Thymus (tissue), 14 donors: ENCODE measurements at places on chromosomes 1 and 21. TPM values are rescaled to one million over a fixed set of nuclear protein-coding genes. Genes with fewer than 3 reads are reported as not detected.
A peak's percentile ranks its signal among the peaks of the same experiment; 100 is the strongest.

KRTAP25-1 gene
- not detected for total RNA-seq

GRIK1 gene
- 0.05 TPM for total RNA-seq

WLS gene
- 9.9 TPM for total RNA-seq

KIAA1614 gene
- 0.94 TPM for total RNA-seq

OLIG2 gene
- 0.05 TPM for total RNA-seq

APCS gene
- total RNA-seq = 0.05 TPM

CAMK2N1 gene
- total RNA-seq = 0.42 TPM

- peak; percentile 43 for DNase-seq
Measured at GRCh38 chr1:33088119-33088906, 7.4 kb downstream of the AZIN2 start.

DNA sequence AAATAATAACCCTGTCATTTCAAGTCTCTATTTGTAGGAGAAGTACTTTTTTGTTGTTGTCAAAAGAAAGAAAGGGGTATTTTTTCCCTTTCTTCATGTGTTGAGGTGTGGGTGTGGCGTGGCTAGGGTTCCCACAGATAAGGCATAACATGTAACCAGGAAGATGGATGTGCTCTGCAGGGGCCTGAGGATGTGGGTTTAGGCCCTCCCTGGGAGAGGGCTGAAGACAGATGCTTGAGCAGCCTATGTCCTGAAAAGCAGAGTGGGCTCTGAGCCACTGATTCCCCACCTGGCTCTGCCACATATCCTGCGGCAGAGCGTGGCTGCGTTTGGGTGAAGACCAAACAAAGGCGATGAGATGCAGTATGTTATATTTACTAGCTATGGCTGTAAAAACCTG, 13.9 kb upstream of the ADAR start:
- DNase-seq = no peak

DNA sequence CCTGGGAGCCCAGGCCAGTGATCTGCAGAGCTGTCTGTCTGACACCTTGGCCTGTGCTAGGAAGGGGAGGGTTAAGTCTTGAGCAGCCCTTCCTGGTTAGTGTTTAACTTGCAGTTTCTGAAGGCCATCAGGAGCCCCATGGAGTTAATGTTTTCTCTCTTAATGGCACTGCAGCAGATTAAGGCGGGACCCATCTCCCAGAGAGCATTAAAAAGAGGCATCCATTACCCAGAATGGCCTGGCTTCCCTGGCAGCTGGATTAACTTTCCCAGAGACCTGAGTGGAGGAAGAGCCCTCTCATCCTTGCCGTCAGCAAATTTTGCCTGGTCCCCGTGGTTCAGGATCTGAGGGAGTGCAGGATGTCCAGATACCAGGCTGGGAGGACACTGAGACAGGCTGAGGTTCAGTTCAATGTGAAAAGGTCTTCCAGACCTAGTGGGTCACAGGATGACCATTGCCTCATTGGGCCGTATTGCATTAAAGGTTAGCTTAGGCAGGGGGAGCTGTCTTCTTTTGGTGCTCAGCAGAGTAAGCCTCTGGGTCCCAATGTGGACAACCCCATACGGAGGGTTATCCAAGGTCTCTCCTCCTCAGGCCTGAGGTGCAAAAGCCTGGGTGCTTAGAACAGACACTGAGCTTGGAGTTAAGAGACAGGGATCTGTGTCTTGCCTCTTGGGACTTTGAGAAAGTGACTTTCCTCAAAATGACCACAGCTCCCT, 522.6 kb downstream of the PTPRU start:
- no peak for DNase-seq

- DNase-seq = no peak
Measured at GRCh38 chr21:9760398-9761074, 760.8 kb upstream of the TPTE start.

GRCh38 chr1:82110366-82111254, 309.9 kb downstream of the ADGRL2 start:
- DNase-seq = no peak

DNA sequence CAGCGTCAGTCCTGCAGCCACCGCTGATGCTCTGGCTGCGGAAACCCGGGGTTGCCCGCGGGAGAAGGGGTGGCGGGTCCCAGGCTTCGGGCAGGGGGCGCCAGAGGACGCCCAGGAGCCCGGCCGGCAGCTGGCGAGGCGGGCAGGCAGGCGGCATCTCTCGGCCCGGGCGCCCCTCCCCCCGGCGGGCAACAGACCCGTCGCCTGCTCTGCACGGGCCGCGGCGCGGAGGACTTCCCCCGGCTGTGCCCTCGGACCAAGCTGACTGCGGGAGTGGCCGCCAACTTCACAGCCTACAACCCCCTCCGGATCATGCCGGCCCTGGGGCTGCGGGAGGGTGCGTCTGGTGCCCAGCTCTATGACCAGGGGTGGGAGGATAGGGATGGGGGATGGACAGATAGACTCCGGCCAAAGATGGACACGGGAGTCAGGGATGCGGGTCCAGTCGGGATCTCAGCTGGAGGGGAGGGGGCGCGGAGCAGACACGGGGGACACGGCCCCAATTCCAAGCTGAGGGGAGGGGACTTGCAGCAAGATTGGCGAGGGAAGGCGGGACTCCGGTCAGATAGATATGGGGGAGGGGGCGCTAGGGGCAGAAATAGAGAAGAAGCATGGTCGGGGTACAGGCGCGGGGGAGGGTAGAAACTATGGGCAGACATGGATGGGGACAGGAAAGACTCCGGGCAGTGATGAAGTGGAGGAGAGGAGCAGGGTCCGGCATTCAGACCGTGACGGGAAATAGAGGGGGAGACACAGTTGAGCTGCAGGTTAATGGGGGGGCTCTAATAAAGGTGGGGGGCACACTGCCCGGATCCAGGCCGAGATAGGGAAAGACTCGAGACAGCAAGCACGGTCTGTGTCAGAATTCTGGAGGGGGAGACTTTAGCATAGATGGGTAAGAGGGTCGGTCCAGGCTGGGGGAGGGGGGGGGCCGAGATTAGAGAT, 1.1 kb downstream of the ADGRB2 start:
- peak; percentile 74 for DNase-seq

DNA sequence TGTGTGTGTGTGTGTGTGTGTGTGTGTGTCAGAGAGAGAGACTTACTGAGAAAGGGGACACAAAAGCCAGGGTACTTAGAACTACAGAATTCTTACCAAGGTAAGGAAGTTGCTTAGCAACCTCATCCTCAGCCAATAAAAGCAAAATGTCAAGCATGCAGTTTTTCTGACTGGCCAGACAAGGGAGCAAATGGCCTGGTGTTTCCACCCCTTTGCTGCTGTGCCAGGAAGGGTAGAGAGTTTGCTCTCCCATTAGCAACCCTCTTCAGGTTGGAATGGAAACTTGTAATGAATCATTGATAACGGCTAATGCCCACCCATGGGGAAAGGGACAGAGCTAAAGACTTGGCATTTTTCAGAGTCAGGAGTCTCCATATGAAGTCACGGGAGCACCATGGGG, 10.6 kb downstream of the RXRG start:
- DNase-seq = no peak

DNA sequence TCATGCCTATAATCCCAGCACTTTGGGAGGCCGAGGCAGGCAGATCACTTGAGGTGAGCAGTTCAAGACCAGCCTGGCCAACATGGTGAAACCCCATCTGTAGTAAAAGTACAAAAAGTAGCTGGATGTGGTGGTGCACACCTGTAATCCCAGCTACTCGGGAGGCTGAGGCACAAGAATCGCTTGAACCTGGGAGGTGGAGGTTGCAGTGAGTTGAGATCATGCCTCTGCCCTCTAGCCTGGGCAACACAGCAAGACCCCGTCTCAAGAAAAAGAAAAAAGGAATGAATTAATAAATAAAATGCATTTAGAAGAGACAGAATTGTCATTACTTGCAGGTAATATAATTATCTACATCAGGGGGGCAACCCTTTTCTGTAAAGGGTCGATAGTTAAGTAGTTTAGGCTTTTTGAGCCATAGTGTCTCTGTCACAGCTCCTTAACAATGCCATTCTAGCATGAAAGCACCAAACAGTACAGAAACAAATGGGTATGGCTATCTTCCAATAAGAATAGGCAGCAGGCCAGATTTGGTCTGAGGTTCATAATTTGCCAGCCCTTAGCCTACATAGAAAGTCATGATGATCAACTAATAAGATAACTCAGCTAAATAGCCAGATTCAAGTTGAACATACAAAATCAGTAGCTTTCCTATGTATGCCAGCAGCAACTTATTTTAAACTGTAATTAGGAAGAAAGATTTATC, 56.8 kb downstream of the RPRD2 start:
- DNase-seq = no peak

- DNase-seq = peak; percentile 69
Measured at GRCh38 chr1:154961207-154962155, at the start of gene PYGO2. TSS of gene PYGO2 (minus strand) at chr1:154961782. CDS start at chr1:154961576, 206 bp downstream.

DNA sequence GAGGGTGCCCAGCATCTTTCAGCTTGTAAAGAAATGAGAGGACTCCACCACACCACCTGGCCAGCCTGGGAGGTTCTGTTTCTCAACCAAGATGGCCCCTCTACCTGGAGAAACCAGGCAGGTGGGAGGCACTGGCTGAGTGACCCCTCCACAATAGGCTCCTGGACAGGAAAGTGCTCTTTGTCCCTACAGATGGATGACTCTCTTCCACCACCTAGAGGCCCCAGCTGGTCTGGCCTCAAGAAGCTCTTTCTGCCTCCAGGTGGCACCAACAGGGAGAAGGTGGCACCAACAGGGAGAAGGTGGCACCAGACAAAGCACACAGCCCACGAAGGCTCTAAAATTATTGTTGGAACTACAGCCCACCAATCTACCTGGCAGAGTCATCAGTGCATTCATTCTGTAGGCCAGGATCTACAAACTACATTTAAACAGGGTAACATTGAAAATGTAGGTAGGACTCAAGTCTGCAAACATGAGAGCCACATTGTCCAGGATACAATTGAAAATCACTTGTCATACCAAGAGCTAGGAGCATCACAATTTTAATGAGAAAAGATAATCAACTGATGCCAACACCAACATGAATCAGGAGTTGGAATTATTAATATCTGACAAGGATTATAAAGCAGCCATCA, 14.4 kb downstream of the TMPRSS3 start:
- DNase-seq = no peak

DNA sequence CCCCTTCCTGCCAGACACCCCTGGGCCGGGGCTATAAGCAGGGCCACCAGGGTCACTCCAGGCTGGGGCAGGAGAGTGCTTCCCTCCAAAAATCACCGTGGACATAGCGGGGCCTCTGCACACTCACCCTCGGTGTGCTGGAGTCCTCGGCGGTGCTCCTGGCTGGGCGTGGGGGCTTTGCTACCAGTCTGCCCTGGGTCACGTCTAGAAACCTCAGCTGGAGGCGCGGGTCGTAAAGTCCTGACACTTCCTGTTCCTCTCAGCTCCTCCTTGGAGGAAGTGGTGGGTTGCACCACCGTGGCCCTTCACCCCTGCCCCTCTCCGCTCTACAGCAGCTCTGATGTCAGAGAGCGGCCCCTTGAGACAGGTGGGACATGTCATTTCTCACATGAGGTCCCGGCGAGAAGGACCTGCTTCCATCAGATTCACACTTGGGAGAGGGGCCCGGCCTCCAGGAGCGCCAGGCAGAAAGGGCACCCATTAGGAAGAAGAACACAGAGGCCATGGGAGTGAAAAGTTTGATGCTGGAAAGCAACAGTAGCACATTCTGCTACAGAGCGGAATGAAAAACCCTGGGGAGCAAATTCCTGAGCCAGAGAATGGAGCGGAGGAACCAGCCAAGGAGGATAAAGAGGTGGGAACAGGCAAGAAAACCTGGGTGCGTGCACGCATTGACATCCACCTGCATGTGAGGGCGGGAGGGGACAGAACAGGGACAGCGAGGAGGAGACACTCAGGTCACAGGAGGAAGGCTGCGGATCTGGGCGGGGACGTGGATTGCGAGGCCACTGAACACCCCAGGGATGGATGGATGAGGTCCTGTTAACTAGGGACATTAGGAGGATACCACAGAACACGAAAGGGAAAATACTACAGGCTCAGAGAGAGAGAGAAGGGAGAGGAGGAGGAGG, at the start of gene ITGB2:
ITGB2 (minus strand) TSS at position 206 of the 911 bp plus-strand sequence. CDS start 10,117 bp downstream, outside the sequence.
- DNase-seq = no peak

GRCh38 chr1:221344693-221345092, 397.2 kb downstream of the DUSP10 start:
- no peak for DNase-seq

DNA sequence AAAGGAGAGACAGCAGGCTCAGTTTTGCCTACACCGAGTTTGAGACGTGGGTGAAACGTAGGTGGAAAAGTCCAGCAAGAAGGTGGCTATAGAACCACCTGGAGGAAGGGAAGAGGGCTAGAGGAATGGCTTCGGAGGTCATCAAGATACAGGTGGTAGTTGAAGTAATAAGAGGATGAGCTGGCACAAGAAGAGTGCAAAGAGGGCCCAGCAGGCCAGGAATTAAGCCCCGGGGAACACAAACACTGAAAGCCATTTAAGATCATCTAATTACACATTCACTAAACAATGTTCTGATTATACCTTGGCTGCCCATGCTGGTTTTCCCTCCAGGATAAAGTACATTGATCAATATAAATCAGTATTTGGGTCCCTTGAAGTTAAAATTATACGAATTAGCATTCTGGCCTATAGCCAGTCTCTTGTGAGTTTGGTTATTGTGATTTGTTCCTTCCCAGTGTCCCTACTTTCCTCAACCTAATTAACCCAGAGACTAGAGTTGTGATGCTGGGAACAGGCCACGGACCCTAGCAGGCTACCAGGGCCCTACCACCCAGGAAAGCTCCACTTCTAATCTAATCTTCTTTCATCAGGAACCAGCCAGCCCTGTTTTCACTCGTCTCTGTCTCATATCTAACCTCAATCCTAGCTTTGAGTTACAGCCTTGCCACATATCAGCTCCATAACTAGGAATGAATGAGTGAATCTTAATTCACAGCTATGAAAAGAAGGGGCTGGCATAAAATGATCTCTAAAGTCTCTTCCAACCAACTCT, 26.4 kb upstream of the PPP1R15B start:
- no peak for DNase-seq

- DNase-seq = no peak
Measured at GRCh38 chr1:245693116-245693793, 538.5 kb downstream of the KIF26B start.

- no peak for DNase-seq
Measured at GRCh38 chr1:27539901-27540861, 50.2 kb upstream of the WASF2 start.

GRCh38 chr1:203589171-203589570, 37.5 kb upstream of the ATP2B4 start:
- DNase-seq = no peak

GRCh38 chr1:1204425-1204920, 1.9 kb downstream of the TNFRSF18 start:
- DNase-seq = no peak

DNA sequence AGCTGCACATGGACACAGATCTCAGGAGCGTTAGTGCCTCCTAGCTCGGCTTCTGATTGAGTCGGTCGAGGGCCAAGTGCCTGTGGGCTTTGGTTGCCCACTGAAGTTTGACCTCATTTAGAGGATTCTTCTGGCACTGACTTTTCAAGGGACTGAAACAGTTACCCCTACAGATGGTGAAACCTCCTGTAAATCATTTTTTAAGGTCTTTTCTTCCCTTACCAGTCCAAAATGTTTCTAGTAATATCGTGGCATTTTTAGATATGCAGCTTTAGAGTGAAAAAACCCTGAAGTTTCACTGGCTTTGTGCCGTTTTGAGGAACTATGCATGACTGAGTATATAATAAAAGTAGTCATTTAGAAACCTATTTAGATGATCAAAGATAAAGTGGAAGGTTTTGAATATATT, 34.7 kb upstream of the L1TD1 start:
- DNase-seq = no peak
